A549 (cell line): ENCODE measurements at places on chromosomes 12 and 14.

DNA sequence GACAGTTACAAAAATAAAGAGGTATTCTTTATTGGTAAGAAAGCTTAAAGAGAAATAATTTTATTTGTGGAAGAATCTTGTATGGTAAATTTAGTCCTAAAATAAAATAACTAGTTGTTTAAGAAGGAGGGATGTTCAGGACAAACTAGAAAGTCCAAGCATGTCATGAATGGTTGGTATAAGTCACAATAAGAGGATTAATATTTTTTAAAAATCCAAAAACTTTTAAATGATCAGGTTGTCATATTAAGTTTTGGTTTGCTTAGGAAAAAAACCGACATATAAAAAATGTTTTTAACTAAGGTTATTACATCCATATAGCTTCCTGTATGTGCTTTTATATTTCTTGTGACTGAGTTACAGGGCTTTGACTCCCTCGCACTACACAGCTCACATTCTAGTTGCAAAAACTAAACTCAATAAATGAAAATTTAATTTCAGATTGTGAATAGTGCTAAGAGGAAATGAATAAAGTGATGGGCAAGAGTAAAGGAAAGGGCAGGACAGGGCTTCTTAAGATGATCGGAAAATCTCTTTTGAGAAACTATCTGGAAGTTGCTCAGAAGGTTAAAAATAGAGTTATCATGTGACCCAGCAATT is 80.7 kb upstream of the METAP2 start:
- DNase-seq = peak; percentile 25

DNA sequence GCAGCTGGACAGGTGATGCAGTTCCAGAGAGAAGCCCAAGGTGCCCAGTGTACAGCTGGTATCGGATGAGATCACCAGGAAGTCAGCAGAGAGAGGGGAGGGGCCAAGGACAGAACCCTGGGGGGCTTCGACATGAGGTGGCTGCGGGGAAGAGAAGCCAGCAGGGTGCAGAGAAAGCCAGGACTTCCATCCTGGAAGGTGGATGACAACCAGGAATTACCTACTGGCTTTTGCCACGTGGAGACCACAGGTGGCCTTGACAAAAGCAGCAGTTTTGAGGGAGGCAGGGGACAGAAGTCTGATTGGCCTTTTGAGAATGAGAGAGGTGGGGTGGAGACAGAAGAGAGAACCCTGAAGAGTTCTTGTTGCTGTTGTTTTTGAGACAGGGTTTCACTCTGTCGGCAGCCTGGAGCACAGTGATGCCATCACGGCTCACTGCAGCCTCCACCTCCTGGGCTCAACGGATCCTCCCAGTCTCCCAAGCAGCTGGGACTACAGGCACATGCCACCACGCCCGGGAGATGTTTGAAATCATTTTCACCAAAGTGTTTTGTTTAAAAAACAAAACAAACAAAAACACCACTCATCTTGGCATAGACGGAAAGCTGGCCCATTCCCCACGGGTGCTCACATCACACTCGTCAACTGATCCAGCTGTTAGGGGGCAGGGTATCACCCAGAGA is 35.2 kb downstream of the CDC42BPB start:
- no peak for DNase-seq

DNA sequence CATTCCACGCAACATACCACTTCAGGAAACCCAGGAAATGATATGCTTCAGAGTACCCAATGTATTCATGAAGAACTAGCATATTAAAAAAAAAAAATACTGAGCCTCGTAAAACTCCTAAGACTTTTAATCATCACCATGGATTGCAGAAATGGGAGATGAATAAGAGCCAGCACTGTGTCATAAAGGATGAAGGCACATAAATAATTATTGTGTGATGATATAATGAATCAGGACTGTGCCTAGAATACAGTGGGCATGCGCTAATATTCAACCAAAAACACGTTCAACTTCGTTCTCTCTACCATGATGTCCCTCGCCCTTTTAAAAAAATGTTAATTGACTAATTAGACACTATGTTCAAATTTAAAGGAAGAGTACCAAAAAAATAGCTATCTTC is 68.7 kb downstream of the CIT start:
- DNase-seq = no peak

DNA sequence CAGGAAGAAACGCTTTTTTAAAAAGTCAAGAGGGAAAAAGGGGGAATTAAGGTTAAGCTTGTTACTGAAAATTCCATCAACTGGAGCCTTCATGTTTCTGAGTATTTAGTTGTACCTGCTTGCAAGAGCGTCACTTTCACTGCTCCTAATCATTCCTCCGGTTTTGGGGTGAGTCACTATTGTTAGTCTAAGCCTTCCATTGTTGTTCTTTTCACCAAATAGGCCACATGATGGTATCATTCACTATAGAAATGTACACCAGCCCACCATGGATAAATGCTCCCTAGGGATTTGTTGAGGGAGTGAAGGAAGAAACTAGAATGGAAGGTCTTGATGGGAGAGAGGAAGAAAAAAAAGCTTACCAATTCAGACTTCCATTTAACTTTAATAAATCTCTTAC is 3.0 kb downstream of the IL22 start:
- no peak for DNase-seq

DNA sequence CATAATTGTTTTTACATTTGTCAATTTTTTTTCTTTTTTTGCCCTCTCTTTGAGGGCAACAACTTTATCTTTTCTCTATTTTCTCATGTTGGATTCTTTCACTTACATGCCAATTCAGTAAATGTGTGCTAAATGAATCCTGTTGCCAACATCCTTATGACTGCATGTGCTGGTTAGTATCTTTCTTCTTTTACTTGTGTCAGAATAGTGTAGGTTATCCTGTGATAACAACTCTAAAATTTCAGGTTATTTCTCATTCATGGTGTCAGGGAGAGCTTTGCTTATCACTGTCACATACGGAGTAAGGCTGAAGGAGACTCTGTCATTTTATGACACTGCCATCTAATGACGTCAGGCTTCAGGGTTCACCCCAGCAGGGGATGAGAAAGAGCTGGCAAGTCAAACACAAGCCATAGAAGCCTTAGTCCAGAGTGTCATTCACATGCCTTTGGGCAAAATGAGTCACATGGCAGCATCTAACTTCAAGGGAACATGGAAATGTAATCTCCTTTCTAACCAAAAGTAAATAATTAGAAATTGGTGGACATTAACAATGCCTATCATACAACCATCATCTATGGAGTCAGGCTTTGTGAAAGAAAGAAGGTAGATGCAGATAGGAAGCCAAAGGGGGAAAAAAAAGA is 242.5 kb upstream of the ATP2B1 start:
- peak; percentile 81 for DNase-seq

DNA sequence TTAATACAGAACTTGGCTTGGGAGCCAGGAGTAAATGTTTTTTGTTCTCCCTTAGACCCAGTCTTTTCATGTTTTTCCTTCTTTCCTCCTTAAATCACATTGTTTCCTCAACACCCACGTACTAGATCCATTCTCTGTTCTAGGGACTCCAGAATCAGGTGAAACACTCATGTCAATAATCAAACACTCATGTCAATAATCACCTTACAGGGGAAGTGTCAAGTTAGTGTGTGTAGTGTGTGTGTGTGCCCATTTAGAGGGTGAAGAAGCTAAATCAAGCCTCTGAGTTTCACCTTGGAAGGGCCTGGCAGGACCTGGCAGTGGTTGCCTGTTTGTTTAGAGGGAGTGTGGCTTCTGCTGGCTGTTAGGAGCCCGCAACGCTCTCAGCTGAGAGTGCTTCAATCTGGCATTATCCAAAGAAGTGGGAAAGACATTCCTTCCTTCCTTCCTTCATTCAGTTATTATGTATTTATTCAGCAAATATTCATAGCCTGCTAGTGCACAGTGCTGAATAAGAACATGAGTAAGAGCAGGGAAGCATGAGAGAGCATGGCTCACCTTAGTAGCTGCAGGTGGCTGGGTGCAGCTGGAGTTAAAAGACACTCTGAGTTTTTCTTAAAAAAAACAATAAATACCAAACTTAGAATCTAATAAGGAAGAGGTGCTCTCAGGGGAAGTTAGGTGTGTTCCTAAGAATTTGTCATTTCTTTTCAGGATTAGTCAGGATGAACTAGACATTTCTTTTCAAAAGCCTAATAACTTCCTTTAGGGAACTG is 17.6 kb upstream of the EID3 start:
- DNase-seq = no peak

- DNase-seq = no peak
Observed at GRCh38 chr12:89665556-89665955, 43.1 kb downstream of the ATP2B1 start.

DNA sequence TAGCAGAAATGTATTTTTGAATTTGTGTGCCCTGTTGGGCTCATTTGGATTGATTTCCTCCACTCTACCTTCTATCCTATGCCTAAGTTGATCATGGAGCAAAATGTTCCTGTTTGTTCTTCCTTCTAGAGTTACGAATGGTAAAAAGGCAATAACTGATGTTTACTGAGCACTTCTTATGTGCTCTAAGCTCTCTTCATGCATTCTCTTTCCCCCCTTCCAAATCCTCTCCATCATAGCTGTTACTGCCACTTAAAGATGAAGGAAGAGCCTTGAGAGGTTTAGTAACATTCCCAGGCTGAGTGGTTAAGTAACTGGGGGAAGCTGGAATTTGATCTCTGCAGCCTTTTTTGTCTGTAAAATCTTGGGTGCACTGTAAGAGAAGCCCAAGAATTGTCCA is 60.1 kb downstream of the CHST11 start:
- no peak for DNase-seq

DNA sequence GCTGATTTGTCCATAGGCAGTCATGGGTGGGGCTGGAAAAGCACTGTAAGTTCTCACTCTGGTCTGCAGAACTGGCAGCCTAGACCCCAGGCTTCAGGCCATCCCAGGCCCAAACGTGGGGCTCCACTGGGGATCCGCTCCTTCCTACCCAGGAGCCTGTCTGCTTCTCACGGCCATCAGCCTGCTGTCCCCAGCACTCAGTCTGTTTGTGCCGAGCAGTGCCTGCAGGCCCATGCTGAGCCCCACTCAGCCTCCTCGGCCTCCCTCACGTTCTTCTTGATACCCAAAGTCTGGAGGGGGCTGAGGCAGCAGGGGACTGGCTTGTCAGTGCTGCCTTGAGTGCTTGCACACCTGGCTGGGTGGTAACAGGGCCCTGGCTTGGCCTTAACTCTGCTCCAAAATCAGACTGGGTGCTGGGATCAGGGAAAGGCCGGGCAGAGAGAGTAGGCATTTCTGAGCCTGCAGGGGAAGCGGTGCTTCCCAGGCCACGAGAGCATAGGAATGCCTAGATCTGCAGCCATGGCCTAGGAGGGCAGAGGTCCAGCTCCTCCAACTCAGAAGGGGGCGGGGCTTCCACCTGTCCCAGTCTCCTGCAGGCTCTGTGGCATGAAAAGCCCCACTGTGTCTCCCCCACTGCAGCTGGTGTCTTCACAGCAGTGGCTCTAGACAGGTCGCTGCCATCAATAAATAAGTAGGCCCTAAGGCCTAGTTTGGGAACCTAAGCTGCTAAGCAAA is 772.4 kb upstream of the FBXO33 start:
- DNase-seq = no peak

DNA sequence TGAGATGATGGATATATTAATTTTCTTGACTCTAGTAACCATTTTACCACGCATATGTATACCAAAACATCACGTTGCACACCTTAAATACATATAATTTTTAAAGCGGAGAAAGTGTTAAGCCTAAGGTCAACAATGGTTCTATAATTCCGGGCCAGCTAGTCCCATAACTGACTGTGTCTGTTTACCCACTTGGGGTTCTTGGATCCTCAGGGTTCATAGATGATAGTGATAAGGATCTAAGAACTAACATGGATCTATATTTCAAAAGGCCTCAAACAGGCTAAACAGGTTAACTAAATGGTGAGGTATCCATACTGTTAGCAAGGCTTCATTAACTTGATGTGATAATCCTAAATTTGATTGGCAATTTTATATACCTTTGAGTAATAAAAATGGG is 9.8 kb downstream of the SLC38A1 start:
- no peak for DNase-seq

GRCh38 chr14:78974691-78975090 is 804.5 kb downstream of the NRXN3 start:
- DNase-seq = no peak

DNA sequence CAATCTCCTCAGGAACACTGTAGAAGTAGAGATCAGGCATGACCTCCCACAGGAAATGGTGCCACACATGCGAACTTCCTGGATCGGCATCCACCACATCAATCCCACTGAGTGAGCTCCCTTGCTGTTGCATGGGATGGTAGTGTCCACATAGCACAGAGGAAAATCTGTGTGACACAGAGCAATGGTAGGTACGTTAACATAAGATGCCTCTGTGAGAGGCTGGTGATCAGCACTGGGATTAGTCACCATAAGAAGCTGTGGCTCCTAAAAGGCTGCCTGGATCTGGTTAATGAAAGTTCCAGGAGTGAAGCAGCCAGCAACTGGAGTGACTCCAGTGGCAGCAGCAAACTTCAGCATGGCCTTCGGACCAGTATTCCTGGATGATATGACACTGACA is 21.8 kb downstream of the WDHD1 start:
- no peak for DNase-seq

GRCh38 chr12:31471823-31472222 is 119.1 kb downstream of the DENND5B start:
- no peak for DNase-seq

DNA sequence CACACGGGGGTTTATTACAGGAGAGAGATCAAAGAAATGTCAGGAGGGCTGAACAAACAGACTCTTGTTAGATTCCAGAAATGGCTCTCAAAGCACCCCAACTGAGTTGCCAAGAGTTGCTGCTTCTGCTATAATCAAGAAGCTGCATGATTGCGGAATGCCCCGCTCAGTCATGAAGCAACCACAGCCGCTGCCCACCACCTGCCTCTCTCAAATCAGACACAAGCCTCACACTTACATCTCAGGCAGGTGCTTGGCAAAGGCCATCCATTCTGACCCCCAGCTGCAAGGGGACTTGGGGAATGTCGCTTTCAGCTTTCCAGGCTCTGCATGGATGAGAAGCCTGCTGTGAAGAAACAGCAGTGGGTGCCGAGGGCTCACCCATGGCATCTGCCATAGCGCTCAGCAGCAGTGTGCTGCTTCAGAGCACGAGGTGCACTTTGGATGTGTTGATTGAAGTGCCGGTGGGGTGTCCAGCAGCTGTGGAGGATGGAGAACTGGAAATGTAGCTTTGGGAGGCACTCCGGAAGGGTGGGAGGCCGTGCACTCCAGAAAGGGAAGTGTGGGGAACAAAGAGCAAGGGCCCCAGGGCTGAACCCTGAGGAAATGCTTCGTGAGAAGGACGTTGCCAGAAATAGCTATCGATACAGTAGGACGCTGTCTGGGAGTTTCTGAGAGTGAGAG is 37.7 kb downstream of the LRRC74A start:
- no peak for DNase-seq

- DNase-seq = no peak
Observed at GRCh38 chr14:70934084-70934483, 26.8 kb downstream of the PCNX1 start.

DNA sequence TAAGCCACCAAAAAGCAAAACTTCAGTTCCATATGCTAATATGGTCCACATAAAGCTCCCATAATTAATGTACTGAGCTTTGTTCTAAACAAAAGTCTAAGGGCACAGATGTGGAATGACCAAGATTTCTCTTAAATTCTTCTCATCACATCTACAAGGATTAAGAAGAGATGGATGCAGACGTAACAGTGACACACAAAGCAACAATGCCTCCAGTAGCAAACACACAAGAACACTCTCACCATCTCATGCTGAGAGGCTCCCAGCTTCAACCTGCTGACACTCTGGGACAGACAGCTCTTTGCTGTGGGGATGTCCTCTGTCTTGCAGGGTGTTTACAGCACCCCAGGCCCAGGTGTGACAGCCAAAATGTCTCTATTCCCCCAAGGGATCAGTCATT is 48.2 kb downstream of the SETD3 start:
- DNase-seq = no peak
